ENCODE measurements at places on chromosomes 1 and 21.

- DNase-seq, result no peak
Measured at GRCh38 chr1:179816196-179816960, 61.2 kb downstream of the TOR1AIP2 start.

DNA sequence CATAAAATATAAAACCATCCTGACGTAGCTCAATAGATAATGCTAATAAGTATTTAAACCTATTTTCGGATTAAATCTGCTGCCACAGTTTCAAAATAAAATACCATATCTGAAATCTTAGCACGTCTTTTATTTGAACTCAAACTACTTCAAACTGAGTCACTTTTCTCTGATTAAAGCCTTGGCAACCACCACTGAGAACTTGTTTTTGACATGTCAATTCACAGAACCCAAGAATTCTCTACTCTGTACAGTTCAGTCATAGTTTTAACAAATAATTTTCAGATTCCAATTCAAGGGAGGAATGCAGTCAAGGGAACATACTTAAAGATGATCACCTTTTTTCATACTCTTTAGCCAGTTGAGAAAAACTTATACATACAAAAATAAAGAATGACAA, 643.2 kb downstream of the KCNT2 start:
- DNase-seq, result no peak

GRCh38 chr1:18119771-18120377, 12.3 kb downstream of the IGSF21 start:
- no peak for DNase-seq

DNA sequence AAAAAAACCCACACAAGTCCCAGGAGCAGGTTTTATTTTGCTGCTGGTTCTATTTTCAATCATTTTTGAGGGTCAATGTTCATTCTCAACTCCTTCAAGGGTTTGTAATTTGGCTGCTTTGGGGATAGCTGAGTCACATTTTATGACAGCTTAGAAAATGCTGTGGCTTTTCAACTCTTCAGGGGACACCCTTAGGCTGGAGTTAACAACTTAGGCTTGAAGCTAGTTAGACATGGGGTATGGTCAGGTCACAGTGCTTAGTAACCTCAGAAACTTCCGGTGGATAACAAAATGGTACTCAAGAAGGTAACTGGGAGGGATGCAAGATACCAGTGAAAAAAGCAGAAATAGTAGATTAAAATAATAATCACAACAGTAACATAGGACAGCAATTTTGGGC, 308.8 kb downstream of the HHIPL2 start:
- no peak for DNase-seq

GRCh38 chr1:154556422-154556821, 2.0 kb downstream of the UBE2Q1 start:
- DNase-seq, result no peak

GRCh38 chr21:23951251-23951650, 1656.0 kb downstream of the MRPL39 start:
- no peak for DNase-seq

DNA sequence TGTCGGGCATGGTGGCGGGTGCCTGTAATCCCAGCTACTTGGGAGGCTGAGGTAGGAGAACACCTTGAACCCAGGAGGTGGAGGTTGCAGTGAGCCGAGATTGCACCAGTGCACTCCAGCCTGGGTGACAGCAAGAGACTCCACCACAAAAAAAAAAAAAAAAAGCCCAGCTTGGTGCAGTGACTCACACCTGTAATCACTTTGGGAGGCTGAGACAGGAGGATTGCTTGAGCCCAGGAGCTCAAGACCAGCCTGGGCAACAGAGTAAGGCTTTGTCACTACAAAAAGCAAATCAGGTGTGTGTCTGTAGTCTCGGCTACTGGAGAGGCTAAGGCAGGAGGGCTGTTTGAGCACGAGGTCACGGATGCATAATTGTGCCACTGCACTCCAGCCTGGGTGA, 5.0 kb upstream of the H6PD start:
- no peak for DNase-seq

DNA sequence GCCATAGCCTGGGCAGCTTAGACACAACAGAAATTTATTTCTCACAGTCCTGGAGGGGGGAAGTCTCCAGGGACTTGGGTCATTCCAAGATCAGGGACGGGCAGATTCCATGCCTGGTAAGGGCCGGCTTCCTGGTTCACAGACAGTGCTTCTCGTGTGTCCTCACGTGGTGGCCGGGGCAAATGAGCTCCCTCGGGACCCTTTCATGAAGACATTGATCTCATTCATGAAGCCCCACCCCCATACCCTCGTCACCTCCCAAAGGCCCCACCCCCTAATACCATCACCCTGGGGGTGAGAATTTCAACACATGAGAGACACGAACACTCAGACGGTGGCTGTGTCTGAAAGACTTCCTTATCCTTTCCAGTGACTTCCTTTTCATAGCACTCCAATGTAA, 51.5 kb downstream of the ACOT7 start:
- DNase-seq, result no peak

DNA sequence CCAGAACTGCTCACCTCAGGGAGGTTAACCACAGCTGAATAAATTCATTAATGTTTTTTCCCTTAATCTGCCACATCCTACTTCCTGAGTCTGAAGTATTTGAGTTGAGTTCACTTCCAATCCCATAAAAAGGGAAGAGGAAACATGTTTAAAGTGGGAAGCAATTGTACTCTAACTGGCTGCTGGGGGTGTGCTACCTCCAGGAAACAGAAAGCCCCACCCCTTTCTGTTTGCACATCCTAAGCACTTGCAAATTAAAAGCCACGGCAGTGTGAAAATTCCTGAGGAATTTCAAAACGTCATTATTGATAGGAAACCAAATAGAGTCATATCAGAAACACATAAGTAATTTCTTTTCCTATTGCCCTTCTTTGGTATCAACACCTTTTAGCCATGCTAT, 307.0 kb upstream of the NR5A2 start:
- no peak for DNase-seq

- DNase-seq, result no peak
Measured at GRCh38 chr1:22275626-22276395, 132.9 kb upstream of the WNT4 start.

DNA sequence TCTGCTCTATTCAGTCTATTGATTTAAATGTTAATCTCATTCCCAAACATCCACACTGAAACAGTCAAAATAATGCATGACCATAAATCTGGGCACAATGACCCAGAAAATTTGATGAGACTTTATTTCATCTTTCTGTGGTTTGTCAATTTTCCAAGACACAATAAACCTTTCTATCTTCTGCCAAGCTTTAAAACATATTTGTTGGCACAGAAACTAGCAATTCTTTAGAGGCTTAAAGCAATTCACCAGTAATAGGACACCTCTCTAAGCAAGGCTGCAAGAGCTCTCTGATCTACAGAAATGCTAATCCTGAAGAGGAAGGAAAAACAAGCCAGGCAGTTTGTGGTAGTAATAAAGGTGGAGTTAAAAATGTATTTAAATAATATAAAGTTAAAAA, 113.7 kb downstream of the FCRL5 start:
- DNase-seq, result no peak

- no peak for DNase-seq
Measured at GRCh38 chr1:190658907-190659306, 181.2 kb upstream of the BRINP3 start.

DNA sequence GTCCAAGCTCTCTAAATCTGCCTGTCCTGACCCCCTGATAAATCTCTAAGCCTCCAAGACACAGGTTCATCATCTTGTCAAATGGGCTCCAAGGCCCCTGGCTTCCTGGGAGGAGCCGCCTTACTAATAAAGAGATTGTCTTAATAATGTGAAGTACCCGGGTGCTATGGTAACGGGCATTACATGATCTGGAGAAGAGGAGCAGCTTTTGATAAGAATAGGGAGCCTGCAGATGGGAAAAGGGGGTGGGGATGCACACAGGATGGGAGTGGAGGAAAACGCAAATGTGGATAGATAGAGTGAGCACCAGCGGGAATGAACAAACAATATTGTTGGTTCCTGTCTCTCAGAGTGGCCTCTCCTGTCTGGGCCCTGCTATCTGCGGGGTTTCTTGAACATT, 11.9 kb upstream of the RXRG start:
- DNase-seq, result no peak

- DNase-seq, result no peak
Measured at GRCh38 chr1:156064615-156065014, 3.7 kb downstream of the RAB25 start.

- DNase-seq, result no peak
Measured at GRCh38 chr21:25457946-25458345, 149.3 kb downstream of the MRPL39 start.

DNA sequence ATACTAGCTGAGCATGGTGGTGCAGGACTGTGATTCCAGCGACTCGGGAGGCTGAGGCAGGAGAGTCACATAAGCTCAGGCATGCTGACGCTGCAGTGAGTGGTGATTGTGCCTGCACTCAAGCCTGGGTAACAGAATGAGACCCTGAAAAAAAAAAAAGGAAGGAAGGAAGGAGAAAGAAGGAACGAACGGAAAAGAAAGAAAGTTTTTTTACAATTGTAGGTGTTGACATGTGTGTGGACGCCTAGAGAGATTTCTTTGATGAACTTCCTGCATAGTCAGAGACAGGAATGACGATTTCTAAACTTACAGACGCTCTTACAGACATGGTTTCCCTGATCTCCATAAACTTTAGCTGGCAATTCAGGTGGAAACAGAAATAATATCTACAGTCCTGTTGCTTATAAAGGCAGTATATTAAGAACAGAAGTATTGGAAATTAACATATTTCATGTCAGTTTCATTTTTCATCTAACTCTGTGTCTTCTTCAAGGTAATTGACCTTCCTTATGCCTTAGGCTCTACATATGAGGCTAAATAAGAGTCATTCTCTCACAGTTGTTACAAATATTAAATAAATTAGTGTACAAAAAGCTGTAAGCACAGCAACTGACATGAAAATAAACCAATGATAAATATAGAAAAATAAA, 4.1 kb downstream of the SAMSN1 start:
- DNase-seq, result no peak
